ENCODE measurements at places on chromosomes 16 and 17.

DNA sequence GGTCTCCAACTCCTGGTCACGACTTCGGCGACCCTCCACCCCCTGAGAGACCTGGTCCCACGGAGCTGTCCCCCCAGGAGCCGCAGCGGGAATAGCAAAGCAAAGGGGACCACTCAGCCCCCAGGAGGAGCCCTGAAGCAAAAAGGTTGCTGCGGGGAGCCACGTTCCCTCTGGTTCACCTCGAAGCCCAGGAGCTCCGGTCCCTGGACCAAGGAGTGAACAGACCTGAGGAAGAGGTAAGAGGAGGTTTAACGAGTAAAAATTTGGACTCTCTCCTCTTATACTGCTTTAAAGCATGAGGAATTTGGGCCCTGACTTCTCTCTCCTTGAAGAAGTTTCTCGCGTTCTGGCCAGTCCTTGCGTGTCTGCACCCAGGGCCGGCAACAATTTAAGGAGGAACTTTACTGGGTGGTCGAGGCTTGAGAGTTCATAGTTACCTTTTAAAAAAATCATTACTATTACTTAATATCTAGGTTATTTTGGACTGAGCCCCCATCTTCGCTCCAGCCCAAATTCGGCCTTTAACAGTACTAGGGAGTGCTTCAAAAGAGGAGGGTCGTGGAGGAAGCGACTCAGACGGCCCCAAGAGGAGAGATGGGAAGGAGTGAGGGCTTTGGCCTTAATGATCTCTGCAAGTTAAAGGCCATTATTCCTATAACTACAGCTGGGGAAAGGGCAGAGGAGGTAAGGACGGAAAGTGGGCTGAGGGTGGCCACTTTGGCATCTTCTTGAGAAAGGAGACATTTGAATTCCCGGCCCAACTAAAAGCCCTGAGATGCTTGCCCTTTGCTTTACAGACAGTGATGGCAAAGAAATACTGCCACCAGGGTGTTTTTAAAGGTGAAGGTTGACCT lies 16.9 kb upstream of the HOXB9 start:
- DNase-seq: no peak

- DNase-seq: no peak
Measured at GRCh38 chr16:27906883-27907282, 156.6 kb downstream of the GSG1L start.

DNA sequence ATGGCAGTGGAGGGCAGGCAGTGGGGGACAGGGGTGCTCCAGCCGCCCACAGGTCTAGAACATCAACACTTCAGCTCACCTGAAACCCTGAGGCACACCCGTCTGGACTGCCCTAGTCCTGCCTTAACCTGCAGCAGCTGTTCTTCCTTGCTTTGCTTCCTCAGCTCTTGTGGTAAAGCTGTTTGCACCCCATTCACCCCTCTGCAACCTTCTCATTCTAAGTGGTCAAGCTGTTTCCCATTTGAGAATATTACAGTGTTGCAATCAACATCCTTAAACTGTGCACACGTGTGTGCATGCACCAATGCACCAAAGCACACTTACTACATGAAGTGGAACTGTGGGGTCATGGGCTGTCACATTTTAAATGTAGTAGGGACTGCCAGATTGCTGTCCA lies 32.4 kb downstream of the SCNN1B start:
- no peak for DNase-seq

- DNase-seq: no peak
Measured at GRCh38 chr17:77935121-77935571, 23.4 kb upstream of the TNRC6C start.

GRCh38 chr17:42109086-42109485 lies 3.4 kb downstream of the DHX58 start:
- DNase-seq: no peak
